ENCODE measurements at places on chromosomes 3 and 15.

GRCh38 chr3:152334761-152335160 is 66.0 kb downstream of the MBNL1 start:
- DNase-seq: no peak

GRCh38 chr15:70375586-70375985 is 277.9 kb upstream of the TLE3 start:
- no peak for DNase-seq

- DNase-seq: no peak
Observed at GRCh38 chr3:27726240-27726639, 4.1 kb upstream of the EOMES start.

GRCh38 chr3:196216089-196216564 is at the start of gene SLC51A:
TSS of gene SLC51A (plus strand) at chr3:196216534. CDS start at chr3:196216713, 179 bp downstream.
- no peak for DNase-seq

DNA sequence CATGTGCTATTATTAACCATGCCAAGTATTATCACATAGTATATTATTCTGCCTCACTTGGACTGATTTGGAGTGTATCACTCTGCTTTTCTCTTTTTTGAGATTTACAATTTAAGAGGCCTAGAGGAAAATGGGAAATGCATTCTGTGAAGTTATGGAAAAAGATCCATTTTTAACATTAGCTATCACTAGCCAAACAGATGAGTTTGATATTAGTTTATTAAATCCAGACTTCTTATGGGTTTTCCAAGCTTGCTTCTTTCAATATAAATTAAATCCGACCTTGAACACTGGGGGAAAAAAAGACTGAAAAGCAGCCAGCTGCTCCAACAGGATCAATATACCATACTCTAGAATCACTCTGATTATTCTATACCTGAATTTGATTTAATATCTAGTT is 30.1 kb upstream of the PLOD2 start:
- DNase-seq: no peak

GRCh38 chr15:64521726-64522164 is 61.4 kb downstream of the ZNF609 start:
- no peak for DNase-seq

GRCh38 chr3:66361356-66361755 is 139.5 kb downstream of the LRIG1 start:
- DNase-seq: no peak

DNA sequence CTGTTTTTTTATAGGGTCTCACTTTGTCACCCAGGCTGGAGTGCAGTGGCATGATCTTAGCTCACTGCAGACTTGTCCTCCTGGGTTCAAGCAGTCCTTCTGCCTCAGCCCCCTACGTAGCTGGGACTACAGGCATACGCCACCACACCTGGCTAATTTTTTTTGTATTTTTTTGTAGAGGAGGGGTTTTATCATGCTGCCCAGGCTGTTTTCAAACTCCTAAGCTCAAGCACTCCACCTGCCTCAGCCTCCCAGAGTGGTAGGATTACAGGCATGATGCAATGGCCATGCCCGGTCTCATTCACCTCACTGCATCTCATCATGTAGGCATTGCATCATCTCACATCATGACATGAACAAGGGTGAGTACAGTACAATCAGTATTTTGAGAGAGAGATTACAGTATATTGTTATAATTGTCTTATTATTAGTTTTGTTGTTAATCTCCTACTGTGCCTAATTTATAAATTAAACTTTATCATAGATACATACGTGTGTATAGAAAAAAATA is 74.3 kb upstream of the EOMES start:
- DNase-seq: no peak
